ENCODE measurements at places on chromosomes 11 and 22.

DNA sequence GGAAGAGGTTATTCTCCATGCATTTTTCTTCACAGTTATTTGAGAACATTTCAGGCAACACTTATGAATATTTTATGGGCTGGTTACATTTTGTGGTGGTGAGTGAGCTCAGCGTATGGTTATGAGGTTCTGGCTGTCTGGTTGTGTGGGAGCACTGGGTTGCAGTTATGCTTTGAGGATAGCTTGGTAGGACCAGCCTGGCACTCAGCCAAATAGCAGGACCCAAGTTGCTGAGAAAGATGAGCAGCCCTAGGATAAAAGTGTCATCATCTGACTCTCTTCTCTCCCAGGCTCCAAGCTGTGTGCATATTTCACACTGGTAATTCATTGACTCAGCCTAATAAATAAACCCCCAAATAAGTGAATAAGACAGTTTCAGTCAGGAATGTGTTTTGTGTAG lies 8.1 kb upstream of the SRSF8 start:
- no peak for DNase-seq

GRCh38 chr11:709109-709997 lies 3.3 kb downstream of the EPS8L2 start:
- DNase-seq = no peak

GRCh38 chr11:62909107-62909894 lies 11.9 kb downstream of the CHRM1 start:
- no peak for DNase-seq

DNA sequence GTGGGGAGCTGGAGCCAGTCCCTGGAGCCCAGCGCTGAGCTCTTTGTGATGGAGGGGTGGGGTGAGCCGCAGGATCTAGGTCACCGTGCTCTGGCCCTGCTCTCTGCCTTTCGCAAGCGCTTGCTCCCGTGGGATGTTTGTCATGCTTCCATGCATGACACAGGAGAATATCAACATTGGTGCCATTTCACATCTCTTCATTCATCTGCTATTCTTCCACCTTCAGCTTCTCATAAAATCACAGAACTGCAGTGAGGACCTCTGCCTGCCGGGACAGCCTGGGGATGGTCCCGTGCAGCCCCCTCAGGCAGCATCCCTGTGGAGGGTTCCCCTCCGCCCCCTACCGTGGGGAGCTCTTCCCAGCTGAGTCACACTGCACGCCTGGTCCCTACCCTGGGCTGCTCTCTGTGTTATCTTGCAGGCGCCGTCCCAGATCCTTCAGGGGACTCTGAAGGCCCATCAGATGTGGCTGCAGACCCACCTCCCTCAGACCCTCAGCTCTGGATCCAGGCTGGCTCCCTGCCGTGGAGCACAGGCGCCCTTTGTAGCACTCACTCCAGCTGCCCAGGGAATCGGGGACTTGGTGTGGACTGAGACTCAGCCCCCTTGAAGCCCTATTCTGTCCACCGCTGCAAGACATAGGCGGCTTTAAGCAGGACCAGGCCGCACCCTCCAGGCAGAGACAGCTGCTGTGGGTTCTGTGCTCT lies 5.1 kb upstream of the SEPTIN5 start:
- no peak for DNase-seq

DNA sequence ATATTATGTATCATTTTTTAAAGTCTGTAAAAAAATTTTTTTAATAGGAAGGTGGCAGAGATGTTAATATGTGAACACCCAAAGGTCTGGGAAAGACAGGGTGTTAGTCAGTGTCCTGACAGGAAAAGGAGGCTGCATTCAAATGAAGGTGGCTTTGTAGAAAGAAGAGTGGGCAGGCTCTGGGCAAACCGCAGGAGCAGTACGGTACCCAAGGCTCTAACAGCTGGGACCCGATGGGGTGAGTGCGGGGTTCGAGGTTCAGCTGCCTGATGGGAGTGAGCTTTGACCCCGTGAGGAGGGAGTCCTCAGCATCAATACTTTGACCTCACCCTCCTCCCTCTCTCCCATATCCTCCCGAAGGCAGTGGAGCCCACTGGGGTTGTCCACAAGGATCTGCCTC lies 142.5 kb downstream of the C11orf91 start:
- no peak for DNase-seq

- DNase-seq = no peak
These were observed 84.3 kb upstream of the PRDM11 start for GRCh38 chr11:45062115-45062514.

GRCh38 chr11:121936370-121936769 lies 179.6 kb downstream of the BLID start:
- DNase-seq = no peak

- DNase-seq = no peak
These were observed 13.1 kb downstream of the OR5AK2 start for GRCh38 chr11:57001674-57002401.
